ENCODE measurements at places on chromosomes 6 and 20.
A peak's percentile ranks its signal among the peaks of the same experiment; 100 is the strongest.

- no peak for DNase-seq
These were observed 136.8 kb downstream of the OLIG3 start for GRCh38 chr6:137357263-137357947.

DNA sequence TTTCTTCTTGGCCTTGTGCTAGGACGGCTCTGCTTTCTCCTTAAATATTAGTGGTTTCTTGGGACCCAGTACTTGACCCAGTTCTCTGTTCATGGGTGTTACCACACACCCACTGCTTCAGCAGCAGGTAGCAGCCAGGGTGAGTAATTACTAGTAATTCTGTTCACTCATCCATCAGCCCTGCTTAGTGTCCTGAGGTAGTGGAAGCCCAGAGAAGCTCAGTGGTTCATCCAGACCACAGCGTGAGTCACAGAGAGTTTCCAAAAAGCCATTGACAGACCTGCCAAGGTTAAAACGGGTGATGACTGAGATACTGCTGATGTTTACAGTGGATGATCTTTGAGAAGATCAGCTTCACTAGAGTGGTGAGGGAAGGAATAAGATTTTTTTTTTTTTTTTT, 51.7 kb upstream of the HINT3 start:
- DNase-seq: peak; percentile 34

DNA sequence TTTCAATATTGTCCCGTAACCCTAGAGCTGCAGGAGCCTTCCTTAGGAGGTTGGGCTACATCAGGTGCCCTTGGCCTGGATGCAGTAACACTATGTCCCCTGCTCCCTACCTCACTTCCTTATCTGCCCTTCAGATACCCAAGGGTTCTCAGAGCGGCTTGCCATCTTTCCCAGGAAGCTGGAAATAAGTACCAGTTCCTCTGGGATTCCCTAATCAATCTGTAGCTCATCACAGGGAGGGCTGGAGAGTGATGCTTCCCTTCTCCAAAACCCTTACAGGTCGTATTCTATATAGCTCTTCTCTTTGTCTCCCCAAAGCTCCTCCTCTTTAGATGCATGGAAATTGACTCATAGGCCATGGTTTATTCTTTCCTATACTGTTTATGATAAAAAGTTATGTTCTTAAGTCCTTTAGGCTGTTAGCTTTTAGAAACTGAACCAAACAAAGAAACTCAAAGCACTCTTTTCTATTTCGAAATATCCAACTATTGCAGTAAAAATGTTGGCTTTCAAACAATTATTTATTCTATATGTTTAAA, 4.2 kb downstream of the MYCT1 start:
- no peak for DNase-seq

GRCh38 chr20:50303573-50304500, 113.2 kb downstream of the CEBPB start:
- no peak for DNase-seq

DNA sequence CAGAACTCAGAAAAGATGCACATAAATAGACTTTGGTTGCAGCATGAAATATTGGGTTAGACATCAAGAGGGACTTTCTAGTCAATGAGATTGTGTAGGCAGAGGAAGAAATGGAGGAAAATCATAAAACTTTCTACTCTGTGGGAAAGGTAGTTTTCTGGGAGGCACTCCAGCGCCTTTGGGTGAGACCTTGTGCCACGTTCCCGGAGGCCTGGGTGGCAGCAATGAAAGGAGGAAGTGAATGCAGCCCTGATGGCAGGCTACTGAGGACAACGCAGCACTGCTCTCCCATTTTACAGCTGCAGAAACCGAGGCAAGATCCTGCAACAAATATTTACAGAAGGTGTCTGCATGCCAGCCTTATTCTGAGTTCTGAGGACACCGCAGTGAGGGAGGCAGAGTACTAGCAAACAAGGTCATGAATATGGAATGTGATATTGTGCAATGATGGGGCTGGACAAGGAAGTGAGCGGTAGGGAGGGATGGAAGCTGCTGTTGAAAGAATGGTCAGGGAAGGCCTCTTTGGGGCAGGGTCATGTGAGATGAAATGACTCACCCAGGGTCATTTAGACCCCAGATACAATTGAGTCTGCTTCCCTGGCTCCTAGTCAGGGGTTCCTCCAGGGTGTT, 159.1 kb downstream of the TFAP2C start:
- no peak for DNase-seq

DNA sequence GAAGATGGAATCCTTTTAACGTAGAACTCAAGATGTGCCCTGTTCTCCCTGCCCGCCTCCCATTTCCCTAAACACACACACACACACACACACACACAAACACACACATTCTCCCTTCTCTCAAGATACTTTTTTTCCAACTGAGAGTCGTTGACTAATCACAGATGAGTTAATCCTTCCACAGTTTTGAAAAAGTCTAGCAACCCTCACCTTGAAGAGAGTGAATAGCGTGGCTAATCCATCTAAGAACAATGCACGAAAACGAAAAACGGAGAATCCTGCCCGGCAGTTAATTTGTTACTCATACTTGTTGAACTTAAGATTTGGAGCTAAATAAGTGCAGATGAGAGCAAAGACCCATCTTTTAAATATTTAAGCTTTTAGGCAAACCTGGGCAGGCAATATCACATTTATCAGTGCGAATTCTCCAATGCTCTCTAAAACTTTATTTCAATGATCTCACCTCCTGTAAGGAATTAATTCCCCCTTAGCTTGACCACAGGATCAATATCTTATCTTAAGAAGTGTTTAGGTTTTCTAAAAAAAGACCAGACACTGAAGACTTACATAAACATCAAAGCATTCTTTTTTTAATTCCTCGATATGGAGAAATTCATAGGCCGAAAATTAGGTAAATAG, 1.1 kb downstream of the AGPAT4 start:
- DNase-seq: no peak

- no peak for DNase-seq
These were observed 192.0 kb upstream of the RALGAPA2 start for GRCh38 chr20:20904501-20904831.
